A549 treated with Hydrocortisone at 1 μM for 4 hours (cell line): ENCODE measurements at places on chromosomes 1 and 21. TPM values are rescaled to one million over a fixed set of nuclear protein-coding genes. Genes with fewer than 3 reads are reported as not detected.

LCE2B gene
- total RNA-seq: not detected in 5 replicates

TDRD5 gene
- total RNA-seq: 0.03 to 0.05 TPM (median 0.05 TPM) in 3 of 5 replicates, not detected in the others

HYI gene
- 11.5 to 16.3 TPM (median 14.4 TPM) in 5 replicates for total RNA-seq

KRTAP19-1 gene
- total RNA-seq: not detected in 5 replicates

SIM2 gene
- 6.7 to 7.7 TPM (median 6.9 TPM) in 5 replicates for total RNA-seq

SYT11 gene
- total RNA-seq: 0.92 to 1.5 TPM (median 1.3 TPM) in 5 replicates

NPPB gene
- total RNA-seq: 0.16 TPM in 1 of 5 replicates, not detected in the others

APOBEC4 gene
- not detected in 5 replicates for total RNA-seq
